ENCODE measurements at places on chromosomes 5 and 9. TPM values are rescaled to one million over a fixed set of nuclear protein-coding genes. Genes with fewer than 3 reads are reported as not detected.

GRCh38 chr5:60810438-60811085, 33.5 kb downstream of the ELOVL7 start:
- peak; percentile 65 for DNase-seq

GRCh38 chr5:128015978-128016377, 67.6 kb upstream of the SLC12A2 start:
- DNase-seq: no peak

DNA sequence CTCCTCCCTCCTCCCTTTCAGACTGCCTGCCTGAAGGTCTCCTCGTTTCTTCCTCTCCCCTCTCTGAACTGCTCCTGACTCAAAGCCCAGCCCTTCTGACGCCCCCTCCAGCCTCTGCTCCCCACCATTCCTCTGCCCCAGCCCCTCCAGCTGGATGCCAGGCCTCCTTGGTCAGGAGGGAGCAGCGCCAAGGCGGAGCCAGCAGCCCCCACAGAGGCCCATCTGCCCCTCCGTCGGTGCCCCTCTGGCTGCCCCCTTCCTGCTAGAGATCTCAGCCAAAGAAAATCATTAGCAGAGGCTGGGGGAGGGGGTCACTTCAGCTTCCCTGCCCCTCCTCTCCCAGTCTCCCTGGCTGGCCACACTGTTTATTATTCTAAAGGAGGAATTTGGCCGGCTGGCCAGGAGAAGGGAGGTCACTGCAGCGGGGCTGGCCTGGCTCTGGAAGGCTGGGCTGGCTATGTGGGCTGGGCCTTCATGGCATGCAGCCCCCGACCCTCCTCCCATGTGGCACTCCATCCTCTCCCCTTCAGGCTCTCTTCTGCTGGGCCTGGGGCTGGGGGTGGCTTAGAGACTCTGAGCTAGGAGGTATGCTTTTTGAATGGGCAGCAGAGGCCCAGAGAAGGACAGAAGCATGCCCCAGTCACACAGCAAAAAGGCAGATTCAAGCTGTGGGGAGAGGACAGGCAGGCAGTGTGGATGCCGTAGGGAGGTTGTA, 16.9 kb downstream of the PDGFRB start:
- DNase-seq: peak; percentile 53

DNA sequence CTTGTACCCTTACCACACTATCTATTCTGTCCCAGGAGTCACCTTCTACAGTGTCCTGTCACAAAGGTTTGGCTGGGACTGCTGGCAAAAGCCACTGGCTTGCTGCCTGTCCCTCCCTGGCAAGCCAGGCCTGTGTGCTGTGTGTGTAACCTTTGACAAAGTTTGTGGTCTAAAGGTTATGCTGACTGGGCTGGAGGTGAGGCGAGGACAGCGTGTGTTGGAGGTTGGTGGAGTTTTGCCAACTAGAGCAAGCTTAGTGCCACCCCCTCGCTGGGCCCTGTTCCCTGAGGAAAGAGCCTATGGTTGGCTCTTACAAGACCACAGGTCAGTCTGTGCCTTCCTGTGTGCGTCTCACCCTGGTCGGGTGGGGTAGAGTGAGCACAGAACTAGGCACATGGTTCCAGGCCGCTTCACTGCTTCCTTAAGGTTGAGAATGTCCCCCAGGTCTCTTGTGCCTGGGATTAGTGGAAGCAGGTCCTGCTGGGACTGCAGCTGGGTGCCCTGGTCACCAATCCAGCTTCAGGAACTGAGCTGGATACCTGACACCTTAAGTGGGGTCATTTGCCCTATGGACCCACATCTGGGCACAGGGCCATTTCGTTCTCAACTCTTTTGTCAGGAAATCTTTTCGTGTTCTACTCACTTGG, 152.2 kb downstream of the GADD45G start:
- no peak for DNase-seq

GRCh38 chr5:149796030-149796429, 65.9 kb downstream of the PPARGC1B start:
- no peak for DNase-seq

Gene FOXD4L3
- total RNA-seq: not detected

Gene N4BP3
- total RNA-seq: 6.0 TPM

All from kidney epithelial cell (primary cell).